Stimulated activated CD4-positive, alpha-beta T cell treated with anti-CD3 and anti-CD28 coated beads, Interleukin-12 subunit alpha, Interleukin-12 subunit beta, amount 100 ng/mL, for 48 hours (primary cell): ENCODE measurements at places on chromosomes 2 and 18.
A peak's percentile ranks its signal among the peaks of the same experiment; 100 is the strongest.

DNA sequence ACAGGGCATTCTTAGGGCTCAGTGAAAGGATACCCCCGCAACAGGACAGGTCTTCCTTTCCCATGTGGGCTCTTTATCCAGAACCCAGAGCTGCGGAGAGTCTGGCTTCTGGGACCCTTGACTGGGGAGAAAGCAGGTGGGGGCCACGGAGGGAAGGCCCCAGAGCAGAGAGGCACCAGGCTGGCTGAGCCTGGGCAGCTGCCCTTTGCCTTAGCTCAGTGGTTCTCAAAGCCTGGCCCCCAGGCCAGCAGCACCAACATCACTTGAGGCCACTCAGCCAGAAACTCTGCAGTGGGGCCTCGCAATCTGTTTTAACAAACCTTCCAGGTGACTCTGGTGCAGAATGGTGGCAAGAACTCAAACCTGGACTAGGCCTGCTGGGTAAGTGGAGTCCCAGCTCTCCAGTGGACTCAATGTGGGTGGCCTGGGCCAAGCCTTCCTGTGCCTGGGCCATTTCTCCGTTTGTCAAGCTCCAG lies 1.6 kb upstream of the TMEM37 start:
- no peak for DNase-seq

DNA sequence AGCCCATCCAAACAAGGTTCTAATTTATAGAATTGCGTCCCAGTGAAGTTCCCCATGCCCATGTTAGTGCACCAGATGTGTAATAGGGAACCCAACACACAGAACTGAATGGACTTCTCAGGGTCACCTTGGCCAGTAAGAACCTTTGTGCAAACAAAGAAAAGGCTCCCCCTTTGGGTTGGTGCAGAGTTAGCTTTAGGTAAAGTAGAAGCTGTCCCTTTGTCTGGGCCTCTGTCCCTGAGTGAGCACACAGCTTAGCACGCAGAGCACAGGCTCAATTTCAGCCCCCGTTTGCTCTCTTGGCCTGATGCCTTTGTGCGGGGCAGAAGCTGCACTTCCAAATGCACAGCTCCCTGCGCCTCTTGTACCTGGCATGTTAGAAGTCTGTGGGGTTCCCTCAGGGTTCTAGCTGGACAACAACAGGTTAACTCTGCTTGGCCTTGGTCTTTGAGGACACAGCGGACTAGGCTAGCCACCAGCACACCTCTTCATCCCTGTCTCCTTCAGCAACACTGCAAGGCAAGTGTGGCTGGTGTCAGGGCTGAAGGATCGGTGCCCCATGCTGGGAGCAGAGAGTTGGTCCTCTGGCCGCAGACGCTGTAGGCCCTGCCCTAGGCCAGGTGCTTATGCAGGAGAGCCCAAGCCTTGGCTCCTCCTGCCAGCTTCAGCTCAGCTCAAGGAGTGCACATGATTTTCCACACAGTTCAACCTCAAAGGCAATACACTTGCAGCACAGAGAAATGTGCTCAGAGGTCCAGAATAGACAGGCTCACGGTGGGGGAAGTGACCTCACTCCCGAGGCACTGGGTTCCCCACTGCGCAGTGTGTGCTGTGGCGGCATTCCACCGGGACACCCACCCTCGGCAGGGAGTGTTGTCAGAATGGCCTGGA lies 73.3 kb upstream of the FOSL2 start:
- no peak for DNase-seq

- DNase-seq: no peak
Observed at GRCh38 chr18:31270578-31270977, 47.4 kb upstream of the DSG1 start.

- no peak for DNase-seq
Observed at GRCh38 chr2:70300771-70301343, 1.0 kb downstream of the FAM136A start.

GRCh38 chr2:16185801-16186272 lies 245.5 kb downstream of the MYCN start:
- DNase-seq: no peak

GRCh38 chr2:145845207-145845894 lies 1325.4 kb upstream of the ZEB2 start:
- no peak for DNase-seq

DNA sequence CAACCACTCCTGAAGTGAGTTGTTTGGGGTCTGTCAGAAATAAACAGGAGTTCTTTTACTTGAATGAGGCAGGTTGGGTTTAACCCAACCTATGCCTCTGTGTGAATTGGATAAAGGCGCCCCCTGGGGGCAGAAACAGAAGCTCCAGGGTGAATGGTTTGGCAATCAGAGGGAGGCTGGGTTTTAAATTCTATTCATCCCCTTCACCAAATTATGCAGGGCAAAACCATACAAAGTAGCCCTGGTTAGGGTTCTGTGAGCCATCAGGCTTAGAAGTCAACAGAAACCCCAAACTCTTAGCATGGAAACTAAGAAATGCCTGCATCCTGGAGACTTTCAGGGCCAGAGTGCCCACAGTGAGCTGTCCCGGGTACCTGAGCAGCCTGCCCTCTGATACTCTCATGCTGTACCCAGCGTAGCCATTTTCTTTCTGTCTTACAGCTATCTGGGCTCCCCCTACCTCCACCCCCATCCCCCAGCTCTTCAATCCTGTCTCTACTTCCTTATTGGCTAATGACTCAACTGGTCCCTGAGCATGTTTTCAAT lies 241.5 kb downstream of the ICOS start:
- DNase-seq: peak; percentile 77

DNA sequence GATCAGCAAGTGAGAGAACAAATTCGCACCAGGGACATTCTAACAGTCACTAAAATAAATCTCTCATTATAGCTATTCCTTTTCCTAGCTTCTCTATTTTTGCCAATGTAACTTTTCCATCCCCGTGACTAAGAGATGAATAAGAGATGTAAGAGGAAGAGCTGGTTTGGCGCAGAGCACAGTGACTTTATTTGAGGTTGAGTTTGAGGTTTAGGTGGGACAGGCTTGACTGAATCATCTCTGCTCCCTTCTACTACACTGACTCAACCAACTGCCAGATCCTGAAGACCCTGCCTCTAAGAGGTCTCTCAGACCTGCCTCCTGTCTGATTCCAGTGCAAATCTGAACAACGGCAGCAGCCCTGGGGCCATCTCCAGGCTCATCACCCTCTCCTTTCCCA lies 28.0 kb downstream of the RFX8 start:
- no peak for DNase-seq

DNA sequence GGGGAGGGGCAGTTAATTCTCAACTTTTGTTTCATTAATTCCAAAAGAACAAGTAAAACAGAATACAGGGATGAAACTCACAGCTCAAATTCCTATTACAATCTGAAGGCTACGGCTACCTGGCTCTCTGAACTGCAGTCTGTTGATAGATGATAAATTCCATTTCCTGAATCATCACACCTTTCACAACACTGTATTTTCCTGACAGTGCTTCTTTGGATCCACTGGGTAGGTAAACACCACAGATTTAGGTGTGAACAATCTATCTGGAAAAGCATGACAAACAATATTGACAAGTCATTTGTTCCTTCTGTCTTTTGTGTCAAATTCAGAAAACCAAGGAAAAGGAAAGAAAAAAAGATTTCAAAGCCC lies 843.2 kb downstream of the LRRTM4 start:
- no peak for DNase-seq

GRCh38 chr2:239934571-239935171 lies 90.5 kb downstream of the NDUFA10 start:
- DNase-seq: peak; percentile 26

- DNase-seq: no peak
Observed at GRCh38 chr18:79945118-79946042, 6.1 kb downstream of the SLC66A2 start.

DNA sequence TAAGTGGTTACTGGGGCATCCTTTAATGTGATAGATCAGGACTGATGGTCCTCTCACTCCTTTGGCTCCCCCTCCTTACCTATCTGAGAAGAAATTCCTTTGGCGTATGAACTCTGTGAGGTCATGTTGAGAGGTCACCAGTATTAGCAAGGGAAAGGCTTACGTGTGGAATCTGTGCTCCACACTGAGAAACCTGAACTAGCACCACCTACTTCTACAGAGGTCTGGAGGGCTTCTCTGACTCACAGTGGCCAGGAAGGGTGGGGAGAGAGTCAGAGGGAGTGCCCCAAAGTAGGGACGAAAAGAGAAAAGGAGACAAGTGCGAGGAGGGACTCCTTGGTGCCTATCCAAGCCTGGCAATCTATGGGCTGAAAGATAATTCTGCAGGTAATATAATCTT lies 348.6 kb downstream of the TNS1 start:
- DNase-seq: no peak

GRCh38 chr2:125004106-125004800 lies 979.2 kb downstream of the CNTNAP5 start:
- no peak for DNase-seq

DNA sequence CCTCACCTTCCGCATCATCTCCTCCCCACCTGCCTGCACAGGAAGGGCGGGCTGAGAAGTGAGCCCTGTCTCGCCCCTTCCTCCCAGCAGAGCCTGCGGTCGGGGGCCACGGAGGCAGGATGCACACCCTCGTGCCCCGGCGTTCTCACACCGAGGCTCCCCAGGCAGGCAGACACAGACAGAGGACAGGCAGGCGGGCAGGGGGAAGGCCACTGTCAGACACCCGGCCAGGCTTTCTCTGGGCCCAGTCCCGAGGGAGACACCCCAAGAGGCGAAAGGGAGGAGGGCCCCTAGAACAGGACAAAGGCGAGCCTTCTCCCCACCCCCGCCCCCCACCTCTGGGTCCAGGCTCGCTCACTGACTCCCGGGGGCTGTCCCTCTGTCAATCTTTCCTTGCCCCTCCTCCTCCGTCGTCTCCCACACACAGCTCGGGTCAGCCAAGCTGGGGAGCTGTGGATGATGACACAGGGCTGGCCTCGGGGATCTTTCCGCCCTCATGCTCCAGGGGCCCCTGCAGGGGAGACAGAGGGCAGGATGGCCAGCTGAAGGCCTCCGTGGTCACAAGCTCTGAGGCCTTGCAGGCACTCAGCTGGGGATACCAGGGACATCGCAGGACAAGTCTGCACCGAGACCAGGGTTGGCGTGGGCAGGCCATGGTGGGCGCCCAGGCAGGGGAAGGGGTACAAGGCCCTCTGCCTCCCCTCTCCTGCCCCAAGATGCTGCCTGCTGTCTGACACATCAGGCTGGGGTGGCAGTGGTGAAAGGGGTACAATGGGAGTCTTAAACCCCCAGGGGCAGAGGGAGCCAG lies 24.9 kb downstream of the BIN1 start:
- peak; percentile 55 for DNase-seq

DNA sequence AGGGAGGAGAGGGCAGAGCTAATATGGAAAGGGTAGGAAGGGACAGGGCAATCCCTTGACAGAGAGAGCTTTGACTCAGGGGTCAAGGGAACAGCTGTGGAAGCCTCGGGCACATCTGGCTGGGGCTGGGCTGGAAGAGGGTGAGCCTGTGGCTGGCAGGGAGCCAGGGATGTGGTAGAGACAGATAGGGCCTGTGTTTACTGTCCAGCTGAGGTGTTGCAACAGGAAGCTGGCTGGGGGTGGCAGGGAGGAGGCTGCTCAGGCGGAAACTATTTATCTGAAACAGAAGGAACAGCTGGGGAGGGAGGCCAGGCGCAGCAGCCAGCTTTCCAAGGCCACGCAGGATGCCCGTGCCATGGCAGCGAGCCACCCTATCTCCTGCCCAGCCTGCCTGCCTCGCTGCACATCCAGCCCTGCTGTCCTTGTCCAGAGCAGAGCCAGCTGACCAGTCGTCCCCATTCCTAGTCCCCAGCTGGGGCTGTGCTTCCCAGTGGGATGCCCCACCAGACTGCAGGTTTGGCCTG lies 264.7 kb downstream of the CYP26B1 start:
- DNase-seq: no peak

DNA sequence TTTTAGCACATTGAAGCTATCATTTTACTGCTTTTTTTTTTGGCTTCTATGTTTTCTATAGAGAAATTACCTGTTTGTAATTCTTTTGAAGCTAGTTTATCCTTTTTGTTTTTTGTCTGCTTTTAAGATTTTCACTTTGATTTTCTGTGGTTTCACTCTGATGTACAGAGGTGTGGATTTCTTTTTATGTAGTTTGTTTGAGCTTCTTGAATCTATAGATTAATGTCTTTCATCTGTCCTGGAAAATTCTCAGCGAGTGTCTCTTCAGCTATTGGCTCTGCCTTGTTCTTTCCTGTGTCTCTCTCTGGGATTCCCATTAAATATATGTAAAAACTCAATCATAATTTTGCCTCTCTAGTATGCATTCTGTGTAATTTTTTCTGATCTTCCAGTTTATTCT lies 8.4 kb downstream of the POLE4 start:
- no peak for DNase-seq

DNA sequence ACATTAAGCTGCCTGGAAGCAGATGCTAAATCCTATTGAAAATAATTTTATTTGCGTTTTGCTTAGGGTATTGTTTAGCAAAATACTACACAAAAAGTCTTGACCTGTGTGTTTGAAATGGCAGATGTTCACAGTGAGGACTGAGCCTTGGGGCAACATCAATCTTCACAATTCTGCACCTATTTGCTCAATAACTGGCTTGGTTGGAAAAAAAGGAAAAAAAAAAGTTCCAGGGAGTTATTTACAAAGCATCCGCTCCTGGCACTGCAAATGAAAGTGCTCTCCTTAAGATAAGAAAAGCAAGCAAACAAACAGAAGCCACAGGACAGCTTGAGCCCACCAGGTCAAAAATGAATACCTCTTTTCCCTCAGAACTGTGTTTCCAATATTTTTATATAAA lies 77.7 kb downstream of the MAP2 start:
- DNase-seq: no peak

DNA sequence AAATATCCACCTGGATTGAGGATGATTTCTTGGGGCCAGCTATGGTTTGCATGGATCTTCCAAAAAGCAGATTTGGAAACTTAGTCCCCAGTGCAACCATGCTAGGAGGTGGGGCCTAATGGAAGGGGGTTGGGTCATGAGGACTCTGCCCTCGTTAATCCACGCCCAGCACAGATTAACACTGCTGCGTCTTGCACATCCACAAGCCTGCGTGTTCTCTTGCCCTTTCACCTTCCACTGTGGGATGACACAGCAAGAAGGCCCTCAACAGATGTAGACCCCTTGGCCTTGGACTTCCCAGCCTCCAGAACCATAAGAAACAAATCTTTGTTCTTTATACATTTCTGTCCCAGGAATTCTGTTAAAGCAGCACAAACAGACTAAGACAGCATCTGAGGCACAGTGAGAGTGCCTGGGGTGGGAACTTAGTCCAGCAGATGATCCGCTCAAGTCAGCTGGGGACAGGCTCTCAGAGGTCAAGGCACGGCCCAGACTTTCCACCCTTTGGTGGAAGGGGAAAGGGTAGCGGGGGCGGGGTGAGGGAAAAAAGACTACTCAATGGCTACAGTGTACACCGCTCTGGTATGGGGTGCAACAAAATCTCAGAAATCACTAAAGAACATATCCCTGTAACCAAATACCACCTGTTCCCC lies 2.4 kb downstream of the RAB17 start:
- no peak for DNase-seq
